ENCODE measurements at places on chromosomes 5 and 9.

DNA sequence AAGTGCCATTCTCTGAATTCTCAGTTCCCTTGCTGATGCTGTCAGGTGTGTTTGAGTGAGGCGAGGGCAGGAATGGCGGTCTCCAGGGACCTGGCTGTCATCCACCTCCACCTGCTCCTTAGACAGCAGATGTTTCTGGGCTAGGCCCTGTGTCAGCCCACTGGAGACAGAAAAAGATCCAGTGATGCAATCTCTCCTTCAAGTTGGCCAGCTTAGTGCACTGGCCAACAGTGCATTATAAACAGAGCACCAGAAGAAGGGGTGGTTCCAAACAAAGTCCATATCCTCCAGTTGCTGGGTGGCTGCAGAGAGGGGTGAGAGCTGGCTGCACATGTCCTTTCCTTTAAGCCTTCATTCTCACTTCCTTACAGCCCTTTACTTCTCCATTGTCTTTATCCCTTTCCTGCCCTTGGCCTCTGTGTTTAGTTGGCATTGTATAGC lies 26.5 kb downstream of the NANS start:
- DNase-seq, result no peak

DNA sequence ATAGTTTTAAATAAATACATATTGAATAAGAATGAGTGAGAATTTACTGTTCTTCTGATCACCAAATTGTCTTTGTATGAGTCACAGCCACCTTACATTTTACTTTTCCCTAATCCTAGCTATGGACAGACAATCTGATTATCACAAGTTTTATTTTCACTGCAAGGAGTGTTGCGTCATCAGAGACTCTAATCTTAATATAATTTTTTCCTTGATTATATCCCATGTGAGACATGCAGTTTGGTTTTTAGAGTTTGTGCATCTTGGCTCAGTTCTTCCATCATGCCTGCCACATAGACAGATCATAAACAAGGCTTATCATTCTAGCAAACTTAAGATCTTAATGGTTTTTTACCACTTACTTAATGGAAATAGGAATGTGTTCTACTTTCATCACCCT lies 478.5 kb upstream of the CDH18 start:
- DNase-seq, result no peak

DNA sequence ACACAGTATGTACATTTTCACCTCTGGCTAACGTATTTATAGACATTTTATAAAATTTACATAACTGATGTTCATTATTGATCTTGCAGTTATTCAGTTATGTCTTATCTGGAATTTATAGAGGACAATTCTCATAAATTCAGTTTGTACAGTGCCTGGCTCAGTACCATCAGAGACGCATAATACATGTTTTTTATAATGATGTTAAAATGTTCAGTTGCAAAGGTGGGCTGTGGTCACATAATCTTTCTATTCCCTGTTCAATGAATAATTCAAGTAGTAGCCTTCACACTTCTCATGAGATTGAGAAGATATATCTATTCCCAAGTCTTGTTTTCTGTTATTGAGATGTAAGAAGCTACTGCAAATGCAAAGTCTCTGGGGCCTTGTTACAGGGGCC lies 393.1 kb upstream of the ARRDC3 start:
- no peak for DNase-seq

GRCh38 chr9:27129221-27129620 lies 20.2 kb downstream of the TEK start:
- no peak for DNase-seq

GRCh38 chr9:81634915-81635516 lies 54.3 kb downstream of the TLE1 start:
- DNase-seq, result no peak

Measured in CD14-positive monocyte (primary cell).